ENCODE measurements at places on chromosomes 6 and 20.
A peak's percentile ranks its signal among the peaks of the same experiment; 100 is the strongest.

GRCh38 chr6:7273709-7274108 lies 39.3 kb downstream of the SSR1 start:
- no peak overlapping the region for H3K4me3 ChIP-seq
- peaks cover 10% of the 10 kb centered on the region for H3K4me1 ChIP-seq
- peaks cover 2% of the 10 kb centered on the region for H3K27me3 ChIP-seq
- no peaks in the 10 kb centered on the region for H3K36me3 ChIP-seq

- no peaks in the 10 kb centered on the region for H3K27me3 ChIP-seq
- no peak overlapping the region for H3K4me3 ChIP-seq
- DNase-seq = no peak
These were observed 29.3 kb downstream of the HSF2 start for GRCh38 chr6:122428781-122429180.

DNA sequence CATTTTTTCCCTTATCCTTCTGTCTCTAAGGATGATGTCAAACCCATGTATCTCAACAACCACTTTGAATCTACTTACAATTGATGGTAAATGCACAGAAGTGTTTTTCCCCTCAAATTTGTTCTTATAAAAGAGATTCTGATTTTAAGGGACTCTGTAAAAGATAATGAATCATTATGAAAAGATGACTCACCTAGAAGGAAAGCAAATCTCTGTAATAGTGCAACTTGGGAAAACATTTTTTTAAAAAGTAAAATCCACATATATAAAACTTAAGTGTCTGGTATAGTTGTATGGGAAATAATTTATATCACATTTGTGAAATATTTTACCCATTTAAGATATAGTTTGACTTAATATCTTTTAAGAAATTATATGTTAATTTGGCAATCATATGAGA lies 137.0 kb downstream of the TINAG start:
- H3K4me1 ChIP-seq = no peaks in the 10 kb centered on the region
- H3K27ac ChIP-seq = no peak overlapping the region
- H3K4me3 ChIP-seq = no peak overlapping the region
- no peak for DNase-seq

DNA sequence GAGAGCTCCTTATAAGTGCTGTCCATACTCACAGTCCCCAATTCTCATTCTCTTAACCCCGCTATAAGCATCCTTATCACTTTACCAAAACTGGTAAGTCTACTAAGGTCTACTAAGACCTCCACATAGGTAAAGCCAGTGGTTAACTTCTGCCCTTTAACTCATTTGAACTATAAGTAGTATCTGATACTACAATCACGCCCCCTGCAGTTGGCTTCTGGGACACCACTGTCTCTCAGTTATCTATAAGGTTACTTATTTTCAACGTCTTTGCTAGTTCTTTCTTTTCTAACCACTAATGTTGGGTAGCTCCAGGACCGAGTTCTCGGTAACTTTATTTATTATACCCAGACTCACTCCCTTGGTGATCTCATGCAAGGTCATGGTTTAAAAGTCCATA lies 142.6 kb downstream of the ARHGAP18 start:
- no peak overlapping the region for H3K27ac ChIP-seq
- no peak overlapping the region for H3K4me3 ChIP-seq
- H3K36me3 ChIP-seq = peaks cover 9% of the 10 kb centered on the region
- peak; percentile 12 for DNase-seq
- peaks cover 4% of the 10 kb centered on the region for H3K27me3 ChIP-seq
- H3K4me1 ChIP-seq = no peaks in the 10 kb centered on the region

GRCh38 chr6:29011276-29011734 lies 6.2 kb upstream of the ZNF311 start:
- peaks cover 1% of the 10 kb centered on the region for H3K36me3 ChIP-seq
- H3K27me3 ChIP-seq = peaks cover 68% of the 10 kb centered on the region
- DNase-seq = peak; percentile 77
- H3K27ac ChIP-seq = peak overlapping the region; percentile 73
- H3K4me1 ChIP-seq = peaks cover 17% of the 10 kb centered on the region

- no peaks in the 10 kb centered on the region for H3K27me3 ChIP-seq
- H3K27ac ChIP-seq = no peak overlapping the region
- no peak for DNase-seq
- H3K4me1 ChIP-seq = no peaks in the 10 kb centered on the region
- H3K4me3 ChIP-seq = no peak overlapping the region
These were observed 1068.3 kb downstream of the KHDRBS2 start for GRCh38 chr6:61217714-61218113.

GRCh38 chr20:32329817-32330554 lies 28.1 kb upstream of the ASXL1 start:
- H3K4me3 ChIP-seq = no peak overlapping the region
- no peaks in the 10 kb centered on the region for H3K4me1 ChIP-seq
- no peak overlapping the region for H3K27ac ChIP-seq

- no peak overlapping the region for H3K4me3 ChIP-seq
- no peak for DNase-seq
- H3K27me3 ChIP-seq = no peaks in the 10 kb centered on the region
- no peaks in the 10 kb centered on the region for H3K36me3 ChIP-seq
- no peaks in the 10 kb centered on the region for H3K4me1 ChIP-seq
These were observed 182.8 kb downstream of the EYS start for GRCh38 chr6:65524232-65524631.

- peaks cover 70% of the 10 kb centered on the region for H3K4me1 ChIP-seq
- H3K27me3 ChIP-seq = peaks cover 4% of the 10 kb centered on the region
- DNase-seq = no peak
- H3K36me3 ChIP-seq = peaks cover 41% of the 10 kb centered on the region
- H3K4me3 ChIP-seq = no peak overlapping the region
These were observed 73.1 kb downstream of the NCOA3 start for GRCh38 chr20:47574616-47575364.

GRCh38 chr6:110307368-110307767 lies 50.8 kb downstream of the METTL24 start:
- no peak for DNase-seq
- H3K4me1 ChIP-seq = no peaks in the 10 kb centered on the region
- H3K27me3 ChIP-seq = peaks cover 3% of the 10 kb centered on the region
- no peak overlapping the region for H3K4me3 ChIP-seq
- H3K36me3 ChIP-seq = peaks cover 44% of the 10 kb centered on the region

Measured in nephron progenitor cell (in vitro differentiated cells).